ENCODE measurements at places on chromosomes 2 and 18.

GRCh38 chr2:109592905-109593304 lies 20.9 kb downstream of the SEPTIN10 start:
- no peak for DNase-seq

DNA sequence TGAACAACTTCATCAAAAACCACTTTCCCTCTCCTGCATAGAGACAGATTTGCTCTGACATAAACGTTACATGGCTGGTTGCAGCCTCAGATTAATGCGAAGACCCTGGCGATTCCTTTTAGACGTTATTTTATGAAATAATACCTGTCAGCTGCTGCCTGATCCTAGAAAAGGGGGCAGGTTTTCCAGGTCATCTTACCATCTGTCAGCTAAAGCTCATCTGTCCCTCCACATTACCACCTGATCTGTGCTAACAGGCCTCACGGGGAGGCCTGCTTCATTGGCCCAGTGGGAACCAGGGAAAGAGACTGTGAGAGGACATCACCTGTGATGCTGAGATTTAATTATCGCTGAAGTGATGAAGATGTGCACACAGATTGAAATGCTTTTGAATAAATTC lies 261.0 kb downstream of the ARHGAP15 start:
- DNase-seq = no peak

DNA sequence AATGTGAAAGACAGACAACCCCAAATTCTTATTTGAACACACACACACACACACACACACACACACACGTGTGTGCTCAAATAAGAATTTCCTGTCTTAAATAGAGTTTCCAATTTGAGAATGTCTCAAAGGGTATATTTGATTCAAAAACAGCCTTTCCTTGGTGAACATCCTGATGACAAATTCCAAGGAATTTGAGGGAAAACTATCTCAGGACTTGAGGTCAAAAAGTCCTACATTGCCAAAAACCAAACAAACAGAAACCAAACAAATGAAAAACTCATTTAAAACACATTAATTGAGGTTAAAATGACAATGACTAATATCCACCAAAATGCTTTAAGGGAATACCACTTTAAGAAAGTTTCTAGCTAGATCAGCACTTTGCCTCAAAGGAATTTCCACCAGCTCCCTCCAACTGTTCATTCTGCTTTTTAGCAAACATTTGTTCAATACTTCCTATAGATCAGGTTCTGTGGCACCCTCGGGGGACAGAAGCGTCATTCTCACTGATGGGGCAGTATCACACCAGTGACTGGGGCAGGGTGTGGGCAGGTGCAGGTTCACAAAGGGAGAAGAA lies 232.1 kb upstream of the TRIB2 start:
- no peak for DNase-seq

- no peak for DNase-seq
Observed at GRCh38 chr18:75344161-75344560, 83.3 kb downstream of the SMIM21 start.

DNA sequence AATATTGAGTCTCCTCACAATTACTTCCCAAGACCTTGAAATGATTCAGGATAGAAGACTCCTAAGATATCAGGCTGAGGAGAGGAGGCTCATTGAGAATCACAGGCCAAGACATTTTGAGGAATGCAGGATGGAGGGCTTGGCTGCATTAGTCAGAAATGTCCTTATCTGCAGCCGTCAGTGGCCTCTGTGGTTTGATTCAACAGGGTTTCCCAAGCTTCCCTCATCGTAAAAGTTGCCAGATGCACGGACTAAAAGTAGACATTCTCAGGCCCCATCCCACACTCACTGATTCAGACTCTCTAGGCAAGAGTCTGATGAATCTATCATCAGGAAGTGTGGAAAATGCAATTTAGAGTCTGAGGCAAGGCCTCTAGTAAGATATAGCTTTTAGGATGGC lies 34.0 kb upstream of the TMEM178A start:
- no peak for DNase-seq

DNA sequence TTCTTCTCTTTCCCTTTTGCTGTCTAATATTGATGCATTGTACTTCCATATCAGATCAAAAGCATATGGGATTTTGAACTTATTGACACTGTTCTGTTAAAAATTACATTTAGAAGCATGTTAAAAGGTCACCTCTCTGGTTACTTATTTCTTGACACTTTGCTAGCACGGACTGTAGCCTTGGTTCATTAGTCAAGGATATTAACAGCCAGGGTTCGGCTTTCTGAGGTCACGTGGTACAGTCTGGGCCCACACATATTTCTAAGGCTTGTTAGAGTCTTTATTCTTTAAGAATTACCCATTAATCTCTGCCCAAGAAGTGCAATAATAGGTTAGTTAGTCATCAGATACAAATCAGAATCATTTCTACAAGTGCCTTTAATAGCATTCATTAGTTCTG lies 1035.8 kb upstream of the FANCL start:
- no peak for DNase-seq

All from DMS 273 treated with DMSO at 0.1 percent for 48 hours (cell line).